ELR (cell line): ENCODE measurements at places on chromosomes 3 and 15.
A peak's percentile ranks its signal among the peaks of the same experiment; 100 is the strongest.

DNA sequence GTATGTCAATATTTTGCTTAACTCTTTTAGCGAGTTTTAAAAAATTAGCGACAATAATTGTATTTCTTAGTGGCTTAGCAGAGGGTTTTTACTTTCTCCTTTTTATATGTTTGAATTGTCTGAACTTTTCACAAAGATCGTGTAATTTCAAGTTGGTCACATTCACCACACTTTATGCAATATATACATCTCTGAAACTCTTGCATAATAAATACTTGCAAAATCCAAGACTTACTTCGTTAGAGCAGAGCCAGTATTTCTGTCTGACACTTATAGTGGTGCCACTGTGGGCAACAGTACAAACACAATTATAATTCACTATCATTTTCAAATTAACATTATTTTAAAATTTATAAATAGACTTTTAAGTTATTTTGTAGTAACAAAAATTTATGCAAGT lies 62.0 kb downstream of the SUCNR1 start:
- no peak for DNase-seq

DNA sequence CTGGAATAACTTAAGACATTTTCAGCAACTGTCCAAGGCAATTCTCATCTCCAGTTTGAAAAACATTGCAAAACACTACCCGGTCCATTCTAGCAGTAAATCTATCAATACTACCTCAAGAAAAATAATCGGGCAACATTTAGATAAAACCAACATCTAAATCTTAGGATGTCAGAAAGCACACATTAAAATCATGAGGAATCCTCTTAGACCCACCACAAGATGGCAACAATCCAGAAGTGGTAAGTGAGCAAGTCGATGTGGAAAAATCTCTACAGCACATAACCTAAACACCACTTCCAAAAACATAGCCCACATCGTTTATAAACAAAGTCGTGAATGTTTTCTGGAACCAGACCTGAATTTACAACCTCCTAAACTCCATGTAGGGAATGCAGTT lies 5.7 kb downstream of the PLCH1 start:
- DNase-seq = peak; percentile 39

GRCh38 chr3:49554633-49555265 lies 472 bp downstream of the BSN start:
- DNase-seq = no peak

DNA sequence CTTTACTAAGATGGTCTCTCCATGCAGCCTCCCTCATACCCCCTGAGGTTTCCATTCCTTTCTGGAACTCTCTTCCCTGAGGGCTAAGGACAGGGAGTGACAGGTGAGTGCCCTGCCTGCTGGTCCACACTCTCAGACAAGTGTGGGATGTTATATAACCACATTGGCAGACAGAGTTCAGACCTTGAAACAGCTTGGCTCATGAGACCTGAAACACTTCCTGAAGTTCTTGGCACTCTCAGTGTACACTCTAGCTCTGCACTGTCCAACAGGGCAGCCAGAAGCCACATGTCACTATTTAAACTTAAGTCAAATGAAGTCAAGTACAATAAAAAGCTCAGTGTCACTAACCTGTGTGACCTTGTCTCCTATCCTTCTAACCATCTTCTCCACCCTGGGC lies 188.5 kb downstream of the ZNF621 start:
- DNase-seq = no peak

DNA sequence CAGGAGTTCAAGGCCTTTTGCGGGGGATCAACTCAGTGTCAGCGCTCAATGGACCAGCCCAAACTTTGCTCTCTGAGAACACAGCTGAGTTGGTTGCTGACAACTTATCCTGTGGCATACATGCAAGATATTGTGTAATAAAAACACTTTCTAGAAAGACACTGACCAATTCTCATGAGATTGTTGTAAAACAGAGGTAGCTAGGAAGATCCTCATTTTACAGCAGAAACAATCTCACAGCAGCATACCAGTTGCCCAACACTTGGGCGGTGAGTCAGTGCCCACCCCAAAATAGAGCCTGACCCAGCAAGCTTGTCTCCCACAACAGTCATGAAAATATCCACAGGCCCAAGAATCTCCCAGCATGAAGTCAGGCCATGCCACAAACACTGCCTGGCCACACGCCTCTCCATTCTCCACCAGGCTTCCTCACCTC lies 18.2 kb downstream of the KLHL6 start:
- peak; percentile 27 for DNase-seq
